ENCODE measurements at places on chromosomes 4 and X.

- no peak for DNase-seq
These were observed 18.4 kb downstream of the PNPLA4 start for GRCh38 chrX:7908821-7909220.

- no peak for DNase-seq
These were observed 383.7 kb upstream of the FAM241A start for GRCh38 chr4:111761531-111761930.

GRCh38 chrX:55697381-55697780, 20.2 kb upstream of the RRAGB start:
- DNase-seq, result no peak

GRCh38 chr4:59987289-59987688, 1212.8 kb upstream of the ADGRL3 start:
- DNase-seq, result no peak

DNA sequence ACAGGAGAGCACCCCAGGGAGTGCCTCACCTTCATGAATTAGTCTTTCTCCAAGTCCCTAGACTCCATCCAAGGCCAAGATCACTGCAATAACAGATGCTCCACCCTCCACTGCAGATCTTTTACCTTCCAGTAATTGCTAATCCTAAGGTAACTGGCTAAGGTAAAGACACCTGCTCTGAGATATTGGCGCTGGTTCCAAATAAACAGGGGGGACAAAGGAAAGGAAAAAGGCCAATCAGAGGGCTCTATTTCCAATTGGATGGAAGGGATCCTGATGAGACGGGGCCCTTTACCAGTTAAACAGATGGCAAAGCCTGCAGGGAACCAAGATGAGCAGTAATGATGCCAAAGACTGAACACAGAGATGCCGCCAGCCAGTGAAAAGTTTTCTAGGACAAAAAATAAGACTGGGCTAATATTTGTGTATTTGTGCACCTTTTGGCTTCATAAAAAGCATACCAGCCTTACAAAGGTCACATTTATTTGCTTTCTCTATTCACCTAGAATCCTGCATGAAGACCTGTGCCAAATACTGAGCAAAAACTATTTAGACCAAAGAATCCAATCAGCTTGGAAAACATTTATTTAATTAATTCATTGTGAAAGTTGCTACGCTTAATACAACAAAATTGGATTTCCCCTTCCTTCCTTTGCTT, 148.5 kb downstream of the PPP3CA start:
- no peak for DNase-seq

DNA sequence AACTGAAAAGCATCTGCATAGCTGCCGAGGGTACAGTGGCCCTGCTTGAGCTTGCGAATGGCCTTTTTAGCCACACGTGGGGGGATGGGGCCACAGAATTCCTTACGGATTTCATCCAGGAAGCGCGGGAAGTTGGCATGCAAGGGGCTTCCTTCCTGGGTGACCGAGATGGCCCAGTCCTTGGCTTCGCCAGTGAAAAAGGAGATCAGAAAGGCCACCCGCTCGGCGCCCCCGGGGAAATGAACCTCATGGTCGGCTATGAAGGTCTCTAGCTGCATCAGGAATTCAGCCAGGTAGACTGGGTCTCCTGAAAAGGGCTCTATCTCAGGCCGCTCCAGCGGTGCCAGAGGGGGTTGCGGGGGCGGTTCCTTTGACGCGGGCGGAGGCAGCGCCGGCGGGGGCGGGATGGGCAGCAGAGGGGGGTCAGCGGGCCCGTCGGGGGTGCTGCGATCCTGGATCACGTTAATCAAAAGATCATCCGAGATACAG, 909 bp downstream of the RTL5 start:
- DNase-seq, result no peak

GRCh38 chr4:148068065-148068911, 336.4 kb downstream of the ARHGAP10 start:
- DNase-seq, result no peak

DNA sequence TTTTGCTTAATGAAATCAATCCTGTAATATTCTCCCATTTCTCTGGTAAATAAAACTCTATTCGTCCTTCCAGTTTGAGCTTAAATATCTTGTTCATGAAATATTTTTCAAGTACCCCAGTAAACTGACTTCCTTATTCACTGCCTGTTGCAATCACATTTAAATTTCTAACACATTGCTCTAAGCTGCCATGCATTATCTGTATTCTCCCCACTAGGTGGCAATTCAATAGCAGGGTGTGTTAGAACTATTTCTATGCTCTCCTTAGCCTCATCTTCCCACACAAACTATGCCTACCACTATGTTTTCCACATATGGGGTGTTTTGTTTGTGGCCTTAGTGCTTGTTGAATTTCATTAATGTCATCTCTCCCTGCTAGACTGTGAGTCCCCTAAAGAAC, 377.1 kb upstream of the HS3ST1 start:
- no peak for DNase-seq

DNA sequence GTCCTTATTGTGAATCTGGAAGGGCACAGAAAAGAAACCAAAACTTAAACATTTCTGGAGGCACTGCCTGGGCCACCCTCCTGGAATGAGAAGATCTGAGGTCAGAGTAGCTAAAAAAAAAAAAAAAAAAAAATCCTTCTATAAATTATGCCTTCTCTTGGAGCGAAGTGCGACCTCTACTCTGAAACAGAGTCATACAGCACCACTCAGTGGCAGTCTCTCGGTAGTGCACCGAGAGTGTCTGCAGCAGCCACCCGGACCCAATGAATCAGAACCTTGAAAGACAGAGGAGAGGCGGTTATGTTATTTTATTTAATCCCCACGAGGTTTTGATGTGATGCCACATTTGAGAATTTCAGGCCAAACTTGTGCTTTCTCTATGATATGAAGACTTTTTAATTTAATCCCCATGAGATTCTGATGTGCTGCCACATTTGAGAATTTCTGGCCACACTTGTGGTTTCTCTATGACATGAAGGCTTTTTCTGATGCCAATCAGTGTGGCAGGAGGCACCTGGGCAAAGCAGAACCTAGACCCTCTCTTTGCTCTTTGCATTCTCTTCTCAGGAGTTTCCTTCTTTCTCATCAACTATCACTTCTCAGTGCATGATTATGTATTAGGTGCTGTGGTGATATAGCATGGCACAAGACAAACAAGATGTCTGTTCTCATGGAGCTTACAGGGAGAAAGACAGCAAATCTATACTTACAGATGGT, 5.6 kb upstream of the CT47C1 start:
- DNase-seq, result peak; percentile 71

DNA sequence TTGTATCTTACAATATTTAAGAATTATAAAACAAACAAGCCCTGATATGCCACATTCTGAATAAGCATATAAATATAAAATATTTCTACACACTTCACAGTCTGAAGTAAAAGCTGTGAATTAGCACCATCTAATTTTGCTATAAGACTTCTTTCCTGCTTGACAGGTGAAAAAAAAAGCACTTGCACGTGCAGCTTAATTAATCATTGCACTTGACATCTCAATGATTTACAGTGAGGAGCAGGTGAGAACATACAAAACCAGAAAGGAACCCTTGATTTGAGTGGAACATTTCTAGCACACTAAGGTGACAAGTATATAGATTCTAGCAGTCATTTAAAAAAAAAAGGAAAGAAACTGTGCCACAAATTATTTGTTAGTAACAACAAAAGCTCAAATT, 47.9 kb downstream of the CHIC2 start:
- DNase-seq, result no peak

- no peak for DNase-seq
These were observed 41.0 kb upstream of the CPEB2 start for GRCh38 chr4:14961292-14961691.

DNA sequence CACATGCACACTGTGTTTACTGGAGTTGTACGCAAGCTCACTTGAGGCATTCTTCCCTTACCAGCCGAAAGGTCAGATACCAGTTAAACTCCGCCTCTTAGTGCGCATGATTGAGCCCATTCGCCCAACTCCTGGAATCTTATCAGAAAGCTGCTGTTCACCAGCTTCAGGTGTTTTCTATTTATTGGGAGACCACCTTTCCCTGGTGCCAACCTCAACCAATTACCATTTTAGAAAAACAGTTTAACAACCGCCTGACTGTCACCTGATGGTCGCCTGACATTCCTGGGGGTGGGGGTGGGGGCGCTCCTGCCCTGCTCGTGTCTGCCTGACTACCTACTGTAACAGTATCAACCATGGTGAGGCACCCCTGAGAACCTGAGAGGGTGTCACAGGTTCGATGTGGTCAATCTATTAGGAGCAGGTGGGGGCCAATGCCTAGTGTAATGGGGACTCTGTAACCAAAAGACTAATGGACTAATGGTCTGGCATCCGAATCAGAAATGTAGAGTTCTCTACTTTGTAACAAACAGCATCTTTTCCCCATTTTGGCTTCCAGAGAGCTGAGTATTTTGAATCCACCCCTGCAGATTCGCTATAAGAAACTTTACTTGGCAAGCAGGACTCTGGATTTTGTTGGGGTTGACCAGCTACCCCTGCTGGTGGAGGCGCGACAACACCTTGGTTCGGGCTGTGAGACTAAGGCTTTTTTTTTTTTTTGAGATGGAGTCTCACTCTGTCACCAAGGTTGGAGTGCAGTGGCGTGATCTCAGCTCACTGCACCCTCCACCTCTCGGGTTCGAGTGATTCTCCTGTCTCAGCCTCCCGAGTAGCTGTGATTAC, 58.2 kb upstream of the ZNF157 start:
- DNase-seq, result peak; percentile 62

DNA sequence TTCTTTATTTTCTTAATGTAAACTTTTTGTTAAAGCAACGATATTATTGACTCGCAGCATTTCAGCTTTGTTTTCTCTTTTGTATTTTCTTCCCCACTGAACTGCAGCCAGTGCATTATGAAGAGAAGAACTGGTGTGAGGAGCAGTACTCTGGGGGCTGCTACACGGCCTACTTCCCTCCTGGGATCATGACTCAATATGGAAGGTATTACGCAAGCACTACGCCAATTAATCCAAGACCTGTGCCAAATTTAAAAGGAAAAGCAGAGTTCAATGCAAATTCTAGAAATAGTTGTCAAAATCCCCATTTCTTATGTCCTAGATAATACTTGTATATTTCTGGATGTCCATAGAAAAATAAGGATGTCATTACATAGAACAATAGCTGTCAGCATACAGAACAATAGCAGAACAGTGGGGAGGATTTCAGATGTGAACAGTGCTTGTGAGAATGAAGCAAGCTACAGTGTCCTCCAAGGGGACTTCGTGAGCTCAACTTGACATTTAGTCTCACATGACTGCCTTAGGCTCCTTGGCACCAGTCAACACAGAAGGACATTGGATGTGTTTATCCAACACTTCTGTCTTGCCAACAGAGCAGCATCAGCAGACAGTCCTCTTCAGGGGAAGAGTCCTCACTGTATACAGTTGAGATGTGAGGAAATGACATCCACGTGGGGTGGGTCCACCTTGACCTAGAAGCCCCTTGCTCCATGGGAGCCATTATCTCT, 85.9 kb downstream of the MAOA start:
- DNase-seq, result no peak

DNA sequence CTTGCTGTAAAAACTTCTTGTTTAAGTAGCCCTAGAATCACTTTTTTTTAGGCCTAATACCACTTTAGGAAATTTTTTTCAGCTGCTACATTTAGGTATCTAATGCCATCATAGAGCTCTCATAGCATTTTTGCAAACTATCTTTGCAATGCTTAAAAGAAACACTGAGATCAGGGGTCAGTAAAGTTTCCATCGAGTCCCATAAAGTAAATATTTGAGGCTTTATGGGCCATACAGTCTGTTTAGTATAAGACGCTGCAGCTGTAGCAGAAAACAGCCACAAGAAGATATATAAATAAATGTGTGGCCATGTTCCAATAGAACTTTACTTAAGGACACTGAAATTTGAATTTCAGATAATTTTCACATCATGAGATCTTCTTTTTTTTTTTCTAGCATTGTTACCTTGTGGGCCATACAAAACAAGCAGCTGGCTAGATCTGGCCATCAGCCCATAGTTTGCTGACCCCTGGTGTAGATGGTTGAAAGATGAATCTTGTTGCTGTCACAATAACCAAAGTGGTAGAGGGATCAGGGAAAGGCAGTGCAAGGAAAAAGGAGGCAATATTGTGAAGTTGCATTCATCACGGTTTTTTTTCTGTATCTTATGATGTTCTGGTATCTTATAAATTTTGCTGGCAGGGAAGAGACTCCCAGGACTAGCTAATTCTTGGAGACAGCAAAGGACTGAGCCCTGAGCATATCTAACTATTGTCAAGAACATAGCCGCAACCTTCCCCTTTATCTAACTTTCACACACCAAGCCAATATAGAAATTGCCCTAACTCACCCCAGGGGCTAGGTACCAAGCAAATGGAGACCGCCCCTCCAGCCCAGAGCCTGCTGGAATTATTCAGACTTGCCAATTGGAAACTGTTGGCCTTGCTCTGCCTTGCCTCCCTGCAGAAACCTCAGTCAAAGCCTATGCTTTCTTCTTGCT, 46.6 kb downstream of the RASGEF1B start:
- DNase-seq, result no peak

DNA sequence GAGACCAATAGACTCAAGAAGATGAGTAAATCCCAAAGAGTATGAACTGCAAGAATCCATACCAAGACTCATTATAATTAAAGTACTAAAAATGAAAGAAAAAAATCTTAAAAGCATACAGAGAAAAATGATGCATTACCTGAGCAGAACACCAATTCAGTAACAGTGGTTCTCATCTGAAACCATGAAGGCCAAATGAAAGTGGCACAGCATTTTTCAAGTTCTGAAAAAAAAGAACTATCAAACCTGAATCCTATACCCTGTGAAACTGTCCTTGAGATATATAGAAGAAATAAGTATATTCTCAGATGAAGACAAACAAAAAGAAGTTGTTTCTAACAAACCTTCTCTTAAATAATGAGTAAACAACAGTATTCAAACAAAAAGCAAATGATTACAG, 39.6 kb upstream of the TMPRSS11A start:
- no peak for DNase-seq

DNA sequence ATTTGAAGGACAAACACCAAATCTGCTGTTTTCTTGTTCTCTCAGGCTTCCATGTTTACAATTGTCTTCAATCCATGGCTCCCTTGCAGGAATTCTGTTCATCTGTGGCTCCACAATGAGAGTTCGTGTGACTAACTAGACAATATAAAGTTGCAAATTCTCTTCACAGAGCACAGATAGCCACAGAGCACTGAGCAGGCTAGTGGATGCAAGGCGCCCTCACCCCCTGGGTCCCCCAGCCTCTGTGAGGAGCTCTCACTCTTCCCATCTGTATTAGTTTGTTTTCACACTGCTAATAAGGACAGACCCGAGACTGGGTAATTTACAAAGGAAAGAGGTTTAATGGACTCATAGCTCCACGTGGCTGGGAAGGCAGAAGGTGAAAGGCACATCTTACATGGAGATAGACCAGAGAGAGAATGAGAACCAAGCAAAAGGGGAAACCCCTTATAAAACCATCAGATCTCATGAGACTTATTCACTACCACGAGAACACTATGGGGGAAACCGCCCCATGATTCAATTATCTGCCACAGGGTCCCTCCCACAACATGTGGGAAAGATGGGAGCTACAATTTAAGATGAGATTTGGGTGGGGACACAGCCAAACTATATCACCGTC, 82.5 kb upstream of the STX18 start:
- no peak for DNase-seq

- peak; percentile 34 for DNase-seq
These were observed 29.0 kb downstream of the REELD1 start for GRCh38 chr4:146243141-146243882.
